ENCODE measurements at places on chromosomes 1 and 21.
A peak's percentile ranks its signal among the peaks of the same experiment; 100 is the strongest.

DNA sequence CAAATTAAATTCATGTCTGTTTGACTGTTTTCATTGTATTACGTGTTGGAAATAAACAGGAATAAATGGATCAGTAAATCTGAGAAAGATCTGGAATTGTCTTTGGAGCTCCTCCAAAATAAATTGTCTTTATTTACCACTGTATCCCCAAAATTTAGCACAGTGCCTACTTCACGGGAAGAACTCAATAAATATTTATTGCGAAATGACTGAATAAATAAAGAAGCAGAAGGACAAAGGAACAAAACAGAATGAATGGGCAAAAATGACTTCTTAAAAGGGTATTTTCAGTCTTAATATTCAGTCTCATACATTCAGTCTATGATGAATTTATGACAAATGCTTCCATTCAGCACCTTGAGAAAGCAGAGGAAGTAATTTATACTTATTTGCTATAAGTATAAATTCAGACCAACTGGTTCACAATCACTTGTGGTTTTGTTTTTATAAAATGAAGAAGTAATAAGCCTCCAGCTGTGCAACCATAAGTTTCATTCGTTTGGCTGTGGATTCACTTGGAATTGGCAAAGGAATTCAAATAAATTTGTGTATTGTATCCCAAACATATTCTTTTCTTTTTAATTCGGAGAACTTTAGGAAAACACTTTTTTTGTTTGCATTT is 19.2 kb upstream of the PRKAA2 start:
- DNase-seq = no peak

GRCh38 chr1:110674337-110675059 is at the start of gene KCNA3:
TSS of gene KCNA3 (minus strand) at chr1:110674940. CDS start at chr1:110674809, 131 bp downstream.
- no peak for DNase-seq

GRCh38 chr1:233081735-233082134 is 131.3 kb downstream of the NTPCR start:
- DNase-seq = no peak

GRCh38 chr1:170776252-170776651 is 112.3 kb downstream of the PRRX1 start:
- no peak for DNase-seq

GRCh38 chr1:113978863-113979702 is at the start of gene OLFML3:
TSS of gene OLFML3 (plus strand) at chr1:113979474. CDS start at chr1:113979517, 43 bp downstream.
- peak; percentile 74 for DNase-seq

GRCh38 chr1:16442265-16442664 is 1.7 kb downstream of the NECAP2 start:
- no peak for DNase-seq

GRCh38 chr1:41333146-41333784 is 28.0 kb upstream of the FOXO6 start:
- DNase-seq = peak; percentile 60

DNA sequence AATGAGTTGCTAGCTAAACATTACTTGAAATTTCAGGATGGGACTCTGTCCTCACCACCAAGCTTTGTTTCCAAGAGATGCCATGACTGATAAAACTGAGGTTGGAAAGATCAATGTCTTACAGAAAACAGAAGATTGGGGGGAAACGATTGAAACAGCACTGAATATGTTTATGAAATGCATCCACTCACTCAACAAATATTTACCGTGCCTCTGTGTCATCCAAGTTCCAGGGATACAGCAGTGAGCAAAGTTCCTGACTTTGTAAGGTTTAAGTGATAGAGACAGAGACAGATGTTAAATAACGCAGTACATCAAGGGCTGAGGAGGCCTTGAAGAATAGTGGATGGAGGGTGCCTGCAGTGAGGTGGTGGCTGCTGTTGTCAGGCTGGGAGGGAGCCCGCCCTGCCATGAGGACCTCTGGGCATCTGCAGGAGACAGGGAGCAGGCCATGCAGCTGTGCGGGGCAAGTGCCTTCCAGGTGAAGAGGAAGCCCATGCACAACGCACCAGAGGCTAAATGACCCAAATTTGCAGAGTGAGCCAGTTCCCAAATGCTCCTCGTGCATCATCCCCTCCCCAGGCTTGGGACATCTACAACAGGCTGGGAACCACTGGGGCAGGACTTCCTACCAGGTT is 108.0 kb downstream of the HLCS start:
- DNase-seq = no peak

GRCh38 chr1:169091480-169091941 is 15.0 kb upstream of the ATP1B1 start:
- no peak for DNase-seq

GRCh38 chr1:157119008-157119407 is 19.2 kb downstream of the ETV3 start:
- DNase-seq = no peak

GRCh38 chr1:243801378-243801777 is 48.7 kb downstream of the AKT3 start:
- no peak for DNase-seq

DNA sequence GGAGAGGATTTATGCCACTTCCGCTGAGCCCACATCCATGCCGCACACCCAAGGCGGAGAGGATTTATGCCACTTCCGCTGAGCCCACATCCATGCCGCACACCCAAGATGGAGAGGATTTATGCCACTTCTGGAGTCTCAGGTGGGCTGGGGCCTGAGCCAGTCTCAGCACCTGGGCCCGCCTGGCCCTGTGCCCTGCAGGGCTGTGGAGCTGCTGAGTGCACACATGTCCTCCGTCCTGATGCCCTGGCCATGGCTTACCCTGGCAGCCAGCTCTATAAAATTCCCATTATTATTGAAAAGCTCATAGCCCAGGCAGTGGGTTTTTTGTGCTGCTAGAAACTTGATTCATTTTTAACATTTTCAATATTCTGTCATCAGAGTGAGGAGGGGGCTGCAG is 89.8 kb upstream of the TMEM51 start:
- DNase-seq = no peak

DNA sequence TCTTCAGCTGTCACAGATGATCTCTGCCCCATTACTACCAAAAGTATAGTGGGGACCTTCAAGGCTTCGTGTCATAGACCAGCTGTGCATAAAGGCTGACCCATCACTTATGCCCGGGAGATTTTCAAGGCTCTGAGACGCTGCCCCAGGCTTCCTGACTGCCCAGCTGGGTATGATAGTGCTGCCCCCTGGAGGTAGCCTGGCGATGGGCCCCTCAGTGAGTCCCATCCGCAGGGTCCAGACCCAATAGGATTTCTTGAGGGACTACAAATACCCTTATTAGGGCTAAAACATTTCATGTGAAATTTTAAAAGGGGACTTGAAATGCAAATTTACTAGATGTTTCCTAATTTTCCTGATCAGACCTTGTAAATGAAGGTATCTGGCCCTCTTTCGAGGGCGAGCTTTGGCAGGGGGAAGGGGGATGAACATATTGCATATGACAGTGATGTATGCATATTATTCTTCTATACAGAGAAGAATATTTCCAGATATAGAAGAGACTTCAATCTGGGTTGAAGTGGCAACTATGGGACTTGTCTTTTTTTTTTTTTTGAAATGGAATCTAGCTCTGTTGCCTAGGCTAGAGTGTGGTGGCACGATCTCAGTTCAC is 11.7 kb upstream of the FCMR start:
- no peak for DNase-seq

GRCh38 chr1:204258213-204259115 is 44.7 kb upstream of the GOLT1A start:
- DNase-seq = peak; percentile 45

GRCh38 chr1:150561254-150561973 is 12.2 kb downstream of the ADAMTSL4 start:
- DNase-seq = peak; percentile 88

DNA sequence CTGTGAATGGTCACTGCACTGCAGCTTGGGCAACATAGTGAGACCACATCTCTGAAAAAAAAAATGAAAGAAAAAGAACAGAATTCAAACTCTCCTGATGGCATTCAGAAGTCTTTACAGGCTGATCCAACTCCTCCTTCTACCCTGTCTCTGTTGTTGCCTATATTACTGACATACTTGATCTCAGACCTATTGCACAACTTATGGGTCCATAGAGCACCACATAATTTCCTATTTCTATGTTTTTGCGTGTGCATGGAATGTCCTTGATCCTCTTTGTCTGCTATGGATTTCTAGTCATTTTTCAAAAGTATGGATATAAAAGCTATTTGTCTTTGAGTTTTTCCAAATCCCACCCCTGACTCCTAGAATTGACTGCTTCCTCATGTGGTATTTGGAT is 22.4 kb upstream of the CYP2J2 start:
- no peak for DNase-seq

- no peak for DNase-seq
Observed at GRCh38 chr1:185526344-185527307, 207.6 kb upstream of the HMCN1 start.

DNA sequence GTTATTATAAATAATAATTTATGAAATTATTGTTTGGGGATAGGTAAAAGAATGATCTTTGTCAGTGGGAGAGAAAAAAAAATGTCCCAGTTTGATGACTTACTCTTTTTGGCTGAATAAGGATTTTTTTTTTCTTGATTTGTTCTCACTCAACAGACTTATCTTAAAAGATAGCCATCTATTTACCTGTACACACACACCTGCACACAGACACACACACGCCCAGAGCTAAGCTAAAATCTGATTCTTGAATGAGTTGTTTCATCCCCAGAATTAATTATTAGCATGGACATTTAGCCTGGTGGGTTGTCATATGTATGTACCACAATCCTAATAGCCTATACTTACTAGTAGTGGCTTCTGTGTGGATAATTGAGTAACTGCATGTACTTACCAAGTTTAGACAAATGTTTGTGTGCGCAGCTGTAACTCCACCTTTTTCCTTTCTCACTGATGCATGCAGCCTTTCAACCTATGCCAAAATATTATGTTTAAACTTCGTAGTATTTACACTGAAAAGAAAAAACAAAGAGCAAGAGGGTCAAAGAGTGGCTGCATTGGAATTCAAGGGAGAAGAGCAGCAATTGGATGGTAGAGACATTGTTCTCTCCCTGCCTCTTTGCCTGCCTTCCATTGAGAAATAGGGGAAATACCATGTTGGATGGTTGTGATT is 174.3 kb downstream of the ADGRL2 start:
- no peak for DNase-seq

- DNase-seq = no peak
Observed at GRCh38 chr1:56345831-56346230, 233.5 kb downstream of the PLPP3 start.

GRCh38 chr21:34132202-34132601 is 58.8 kb downstream of the MRPS6 start:
- no peak for DNase-seq

GRCh38 chr1:29120367-29120766 is 3.3 kb downstream of the TMEM200B start:
- no peak for DNase-seq

GRCh38 chr1:82455342-82455741 is 654.6 kb downstream of the ADGRL2 start:
- DNase-seq = no peak

DNA sequence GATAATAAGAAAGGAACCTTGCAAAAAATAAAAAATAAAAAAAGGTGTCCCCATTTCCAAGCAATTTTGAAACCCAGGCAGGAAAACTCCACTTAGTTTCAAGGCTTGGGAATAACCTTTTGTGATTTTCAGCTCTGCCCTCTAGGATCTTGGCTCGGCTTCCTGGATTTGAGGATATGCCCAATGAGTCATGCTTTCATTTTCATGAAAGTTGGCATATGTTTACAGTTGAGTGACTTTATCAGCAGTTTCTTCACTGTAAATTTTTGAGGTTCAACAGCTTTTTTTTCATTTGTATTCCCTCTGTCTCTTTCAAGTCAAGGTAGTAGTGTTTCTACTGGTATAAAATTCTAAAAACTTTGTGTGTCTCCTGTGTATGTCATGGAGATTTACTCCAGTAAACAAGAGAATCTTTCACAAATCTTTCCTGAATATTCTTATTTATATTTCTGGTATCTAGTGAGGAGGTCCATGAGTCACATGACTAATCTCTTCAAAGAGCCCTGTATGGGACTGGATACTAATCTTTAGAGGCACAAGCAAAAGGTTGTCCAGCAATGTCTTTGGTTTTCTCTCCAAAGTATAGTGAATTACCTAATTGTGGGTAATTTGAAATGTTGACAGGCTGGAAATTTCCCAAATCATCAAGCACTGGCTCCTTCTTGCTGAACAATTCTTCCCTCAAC is 335.3 kb downstream of the BRINP2 start:
- no peak for DNase-seq

DNA sequence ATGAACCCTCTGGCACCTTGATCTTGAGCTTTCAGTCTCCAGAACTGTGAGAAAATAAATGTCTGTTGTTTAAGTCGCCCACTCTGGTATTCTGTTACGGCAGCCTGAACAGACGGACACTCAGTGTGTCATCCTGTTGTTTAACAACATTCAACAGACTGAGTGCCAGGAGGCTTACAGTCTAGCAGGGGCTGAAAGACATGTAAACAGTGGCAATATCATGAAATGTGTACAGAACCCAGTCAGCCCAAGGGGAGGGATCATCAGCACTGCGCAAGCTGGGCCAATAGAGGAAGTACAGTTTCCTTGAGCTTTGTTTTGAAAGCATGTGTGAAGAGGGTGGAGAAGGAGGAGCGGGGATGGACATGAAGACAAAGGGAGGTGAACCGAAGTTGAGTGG is 13.6 kb downstream of the DIP2A start:
- DNase-seq = no peak
